ENCODE measurements at places on chromosomes 4 and X.

GRCh38 chrX:132591719-132592275 lies 103.0 kb upstream of the MBNL3 start:
- DNase-seq, result no peak

DNA sequence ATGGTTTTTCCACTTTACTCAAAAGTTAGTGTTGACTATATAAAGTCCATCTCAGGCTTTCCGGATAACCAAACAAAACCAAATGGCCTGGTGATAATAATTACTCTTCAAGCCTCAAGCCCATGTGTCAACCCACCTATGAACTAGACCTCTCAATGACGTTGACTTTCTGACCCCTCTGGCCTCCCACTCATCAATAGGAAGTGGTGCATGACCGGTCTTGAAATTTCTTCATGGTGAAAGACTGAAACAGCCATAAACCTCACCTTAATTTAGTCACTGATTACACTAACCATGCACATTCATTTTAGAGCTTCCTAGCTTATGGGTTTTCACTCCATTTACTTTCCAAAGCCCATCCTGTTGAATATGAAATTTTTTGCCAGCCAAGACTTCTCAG lies 276.0 kb downstream of the KLHL13 start:
- DNase-seq, result no peak

DNA sequence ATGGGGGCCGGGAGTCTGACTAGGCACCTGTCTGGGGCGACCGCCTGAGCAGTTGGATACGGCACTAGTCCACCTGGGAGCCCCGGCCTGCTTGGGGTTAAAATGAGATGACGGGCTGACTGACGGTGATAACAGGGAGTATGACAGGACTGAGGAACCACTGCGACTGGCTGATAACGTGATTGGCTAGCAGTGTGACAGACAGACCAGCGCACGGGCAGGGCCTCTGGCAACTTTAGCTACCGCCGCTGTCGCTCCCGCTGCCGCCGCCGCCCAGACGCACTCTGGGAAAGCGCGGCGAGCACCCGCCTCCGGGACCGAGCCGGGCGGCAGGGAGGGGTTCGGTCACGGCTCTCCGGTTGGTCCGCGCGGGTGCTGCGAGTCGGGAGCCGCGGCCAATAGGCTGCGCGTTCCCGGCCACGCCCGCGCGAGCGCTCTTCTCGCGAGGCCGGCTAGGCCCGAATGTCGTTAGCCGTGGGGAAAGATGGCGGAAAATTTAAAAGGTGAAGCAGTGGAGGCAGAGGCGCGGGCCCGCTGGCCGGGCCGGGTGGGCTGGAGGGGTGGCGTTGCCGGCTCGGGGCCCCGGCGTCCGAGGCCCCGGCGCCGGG lies at the start of gene SUV39H1:
Gene SUV39H1 (plus strand): TSS at position 434 of the 608 bp plus-strand sequence. CDS start 51 bp downstream, at position 485.
- peak; percentile 95 for DNase-seq

- peak; percentile 30 for DNase-seq
Observed at GRCh38 chrX:153909024-153909979, 4.8 kb downstream of the AVPR2 start.

DNA sequence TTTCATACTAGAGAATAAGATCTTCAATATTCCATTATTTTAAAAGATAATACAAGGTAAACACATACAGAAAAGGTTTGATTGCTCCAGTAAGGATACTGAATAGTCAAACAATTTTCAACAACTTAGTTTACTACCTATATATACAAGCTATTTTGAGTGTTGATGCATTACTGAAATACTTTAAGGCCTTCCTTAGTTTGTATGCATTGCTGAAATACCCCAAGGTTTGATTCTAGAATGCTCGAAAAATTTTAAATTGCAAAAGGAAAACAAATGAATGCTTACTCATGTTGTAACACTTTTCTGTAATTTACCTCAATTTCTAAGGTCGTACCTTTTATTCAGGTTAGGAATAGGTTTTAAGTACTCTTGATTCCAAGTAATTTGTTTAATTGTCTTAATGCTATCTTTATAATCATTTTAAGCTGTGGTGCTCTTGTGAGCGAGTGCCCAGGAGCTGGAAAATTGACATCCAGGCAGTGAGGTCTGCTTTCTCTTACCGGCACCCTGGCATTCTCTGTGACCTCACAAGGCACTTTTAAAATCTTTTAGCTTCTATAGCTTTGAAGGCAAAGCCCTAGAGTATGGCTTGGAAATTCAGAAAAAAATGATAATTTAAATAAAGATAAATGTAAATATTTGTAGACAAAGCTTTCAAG lies 114.0 kb downstream of the BMPR1B start:
- DNase-seq, result no peak

GRCh38 chr4:94660614-94661013 lies 97.1 kb upstream of the BMPR1B start:
- no peak for DNase-seq

- no peak for DNase-seq
Observed at GRCh38 chrX:150405006-150405405, 41.9 kb downstream of the MAMLD1 start.

DNA sequence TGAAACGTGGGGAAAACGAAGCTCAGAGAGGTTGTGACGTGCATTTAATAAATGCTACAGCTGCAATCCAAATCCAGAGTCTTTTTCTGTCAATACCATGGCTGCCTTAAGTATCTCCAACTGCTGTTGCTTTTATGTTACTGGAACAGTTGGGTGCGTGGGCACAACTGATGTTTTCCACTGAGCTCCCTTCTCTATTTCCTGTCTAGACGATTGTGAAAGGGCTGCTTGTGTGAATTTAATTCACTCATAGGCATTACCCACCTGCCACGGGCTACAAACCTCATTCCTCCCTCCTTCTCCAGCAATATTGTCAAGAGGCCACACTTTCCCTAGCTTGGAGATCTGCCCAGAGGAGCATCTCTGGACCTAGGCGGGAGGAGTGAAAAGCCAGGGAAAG lies 526.0 kb downstream of the MID1IP1 start:
- no peak for DNase-seq

DNA sequence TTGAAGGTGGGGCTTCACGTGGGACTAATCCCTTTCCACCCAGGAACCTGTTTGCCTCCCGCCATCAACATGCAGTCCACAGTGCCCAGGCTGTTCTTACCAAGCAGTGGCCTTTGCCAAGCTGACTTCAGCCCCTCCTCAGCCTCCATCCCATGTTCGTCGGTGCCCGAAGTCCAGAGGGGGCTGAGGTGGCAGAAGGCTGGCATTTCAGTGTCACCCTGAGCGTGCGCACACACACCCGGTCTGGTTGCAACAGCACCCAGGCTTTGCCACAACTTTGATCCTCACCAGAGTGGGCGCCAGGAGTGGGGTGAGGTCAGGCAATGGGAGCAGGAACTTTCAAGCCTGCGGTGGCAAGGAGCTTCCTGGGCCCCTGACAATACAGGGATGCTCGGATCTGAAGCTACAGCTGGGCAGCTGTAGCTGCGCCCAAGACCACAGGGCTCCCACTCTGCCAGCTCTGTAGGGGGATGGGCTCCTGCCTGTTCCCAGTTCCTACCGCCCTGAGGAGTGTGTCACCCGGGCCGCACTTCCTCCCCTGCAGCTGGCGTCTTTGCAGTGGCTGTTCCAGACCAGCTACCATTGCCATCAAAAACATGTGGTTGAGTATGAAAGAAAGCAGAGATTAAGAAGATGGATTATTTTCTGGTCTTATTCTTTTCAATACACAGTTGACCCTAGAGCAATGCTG lies 428.0 kb downstream of the EPHA5 start:
- DNase-seq, result no peak

- DNase-seq, result no peak
Observed at GRCh38 chr4:31362756-31363155, 642.6 kb downstream of the PCDH7 start.

GRCh38 chr4:149781150-149781549 lies 34.5 kb downstream of the IQCM start:
- DNase-seq, result no peak

DNA sequence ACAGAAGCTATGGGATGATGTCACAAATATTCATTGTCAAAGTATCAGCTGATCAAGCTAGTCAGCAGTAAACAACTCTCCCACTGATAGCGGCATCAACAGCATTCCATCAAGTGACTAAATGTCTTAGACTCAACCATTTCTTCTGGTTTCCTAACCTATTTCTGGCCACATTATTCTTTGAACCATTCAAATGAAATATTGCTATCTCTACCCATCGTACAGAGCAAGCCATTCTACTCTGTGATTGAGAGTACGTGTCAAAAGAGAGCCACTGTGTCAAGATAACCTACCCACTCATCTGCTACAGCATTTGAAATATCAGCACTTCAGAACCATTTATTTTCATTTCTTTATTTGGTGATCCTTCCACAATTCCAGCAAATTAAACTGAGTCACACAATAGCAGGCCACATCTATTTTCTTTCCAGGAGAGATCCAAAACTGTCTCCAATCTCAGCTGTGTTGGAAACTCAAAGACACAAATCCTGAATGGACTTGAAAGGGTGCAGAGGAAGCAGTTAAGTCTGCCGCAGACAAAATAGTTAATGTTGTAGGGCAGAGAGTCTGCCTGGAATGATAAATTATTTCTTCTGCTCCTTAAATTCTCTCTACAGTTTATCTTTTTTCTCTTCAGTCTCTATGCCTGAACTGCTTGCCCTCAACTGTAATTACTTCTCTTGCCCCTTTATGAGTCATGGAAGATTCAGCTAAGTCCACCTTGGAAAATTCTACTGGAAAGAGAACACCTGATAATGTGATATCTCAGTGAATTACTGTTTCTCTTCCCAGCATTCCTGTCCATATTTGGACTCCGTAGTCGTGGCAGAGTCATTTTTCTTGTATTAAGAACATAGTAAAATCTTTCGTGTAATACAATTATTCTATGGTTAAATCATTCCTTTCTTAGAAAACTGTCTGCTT lies 364.8 kb downstream of the PDGFC start:
- no peak for DNase-seq

- DNase-seq, result no peak
Observed at GRCh38 chr4:46254788-46255187, 130.9 kb upstream of the GABRG1 start.

DNA sequence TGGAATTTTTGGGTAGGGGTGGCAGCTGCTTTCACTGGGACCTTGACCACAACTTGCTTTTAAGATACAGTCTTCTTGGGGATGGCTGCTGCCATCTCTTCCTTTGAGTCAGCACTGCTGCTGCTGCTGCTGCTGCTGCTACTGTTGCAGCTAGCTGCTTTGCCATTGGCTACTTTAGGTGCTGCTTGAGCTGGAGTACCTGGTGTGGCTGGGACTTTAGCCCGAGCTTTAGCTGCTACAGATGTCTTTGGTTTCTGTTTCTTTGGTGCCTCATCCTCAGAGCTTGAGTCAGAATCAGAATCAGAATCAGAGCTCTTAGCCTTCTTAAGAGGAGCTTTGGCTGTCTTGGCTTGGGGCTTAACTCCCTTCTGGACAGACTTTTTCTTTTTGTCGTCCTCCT lies 52.2 kb downstream of the FAM9B start:
- no peak for DNase-seq

- DNase-seq, result peak; percentile 22
Observed at GRCh38 chrX:51332188-51332942, at the start of gene NUDT10. Gene NUDT10 (plus strand): TSS chrX:51332822. CDS start chrX:51332966, 144 bp downstream.

- no peak for DNase-seq
Observed at GRCh38 chrX:46569621-46570020, 3.9 kb upstream of the CHST7 start.

GRCh38 chr4:129623233-129623875 lies 527.4 kb downstream of the C4orf33 start:
- no peak for DNase-seq

DNA sequence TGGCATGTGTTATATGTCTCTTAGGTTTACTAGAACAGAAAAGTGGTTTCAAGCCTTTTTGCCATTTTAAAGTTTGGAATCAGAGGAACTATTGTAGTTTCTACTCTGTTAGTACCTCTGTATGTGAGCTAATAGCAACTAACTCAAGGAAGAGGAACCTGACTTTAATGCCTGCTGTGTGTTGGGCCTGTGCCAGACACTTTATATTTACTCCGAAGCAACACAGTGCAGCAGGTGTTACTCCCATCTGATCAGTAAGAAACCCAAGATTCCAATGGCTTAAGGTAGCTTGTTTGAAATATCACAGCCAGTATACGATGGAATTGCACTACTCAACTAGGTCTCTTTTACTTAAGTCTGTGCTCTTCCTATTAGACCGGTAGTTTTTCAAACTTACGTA lies 79.2 kb downstream of the USP9X start:
- DNase-seq, result no peak

DNA sequence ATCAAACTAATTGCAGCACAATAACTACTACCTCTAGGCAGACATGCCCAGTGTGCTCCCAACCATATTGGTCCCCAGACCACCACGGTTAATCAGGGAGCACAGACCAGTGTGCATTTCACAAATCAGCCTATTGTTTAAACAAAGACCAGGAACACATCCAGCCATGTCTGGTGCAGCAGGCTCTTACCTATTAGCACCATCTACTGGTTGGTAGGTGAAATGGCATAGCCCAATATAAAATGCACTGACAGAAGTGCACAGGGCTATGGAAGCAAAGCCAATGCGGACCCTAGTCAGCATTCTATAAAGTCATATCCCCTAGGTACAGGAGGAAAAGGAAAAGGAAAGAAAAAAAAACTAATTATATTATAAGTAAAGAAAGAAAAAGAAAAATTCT lies 15.5 kb upstream of the CYLC1 start:
- peak; percentile 37 for DNase-seq

GRCh38 chr4:56132835-56133234 lies 184.1 kb downstream of the CEP135 start:
- DNase-seq, result no peak

DNA sequence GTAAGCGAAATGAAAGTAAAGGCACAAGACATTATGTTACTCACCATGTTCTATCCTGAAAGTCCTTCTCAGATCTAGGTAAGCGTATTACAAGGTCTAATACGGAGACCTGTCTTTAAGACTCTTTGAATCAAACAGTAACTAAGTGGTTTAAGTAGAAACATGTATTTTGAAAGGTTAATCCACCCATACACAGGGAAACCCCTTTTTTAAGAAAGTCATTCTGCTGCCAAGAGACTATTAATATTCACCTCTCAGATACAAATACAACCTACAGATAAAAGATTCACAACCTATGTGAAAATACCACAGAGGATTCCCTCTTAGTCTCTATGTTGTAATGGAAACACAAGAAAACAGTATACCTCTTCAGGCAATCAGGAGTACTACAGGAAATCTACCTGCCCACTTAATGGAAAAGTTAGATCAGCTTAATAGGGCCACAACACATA lies 63.2 kb upstream of the TNIP3 start:
- no peak for DNase-seq

DNA sequence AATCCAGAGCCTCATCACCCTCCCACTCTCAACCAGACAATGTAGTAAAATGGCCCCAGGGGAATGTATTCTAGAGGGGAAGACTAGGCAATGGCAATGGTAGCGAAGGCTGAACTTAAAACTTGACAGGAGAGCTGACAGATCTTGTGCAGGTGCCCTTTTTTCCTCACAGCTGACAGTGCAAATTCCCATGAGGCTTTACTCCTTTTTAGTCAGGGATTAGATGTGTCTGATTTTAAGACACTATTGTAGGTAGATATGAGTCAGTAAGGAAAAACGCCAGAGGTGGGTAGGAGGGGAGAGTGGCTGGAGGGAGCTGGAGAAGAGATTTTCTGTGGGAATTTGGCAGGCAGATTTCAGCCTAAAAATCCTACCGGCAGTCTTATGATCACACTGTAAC lies 10.7 kb downstream of the CAPN6 start:
- DNase-seq, result no peak

- no peak for DNase-seq
Observed at GRCh38 chr4:133081246-133081645, 67.8 kb upstream of the PCDH10 start.

Measured in suppressor macrophage treated with lipopolysaccharide for 1 hour (primary cell).